ENCODE measurements at places on chromosomes 12 and 14.

DNA sequence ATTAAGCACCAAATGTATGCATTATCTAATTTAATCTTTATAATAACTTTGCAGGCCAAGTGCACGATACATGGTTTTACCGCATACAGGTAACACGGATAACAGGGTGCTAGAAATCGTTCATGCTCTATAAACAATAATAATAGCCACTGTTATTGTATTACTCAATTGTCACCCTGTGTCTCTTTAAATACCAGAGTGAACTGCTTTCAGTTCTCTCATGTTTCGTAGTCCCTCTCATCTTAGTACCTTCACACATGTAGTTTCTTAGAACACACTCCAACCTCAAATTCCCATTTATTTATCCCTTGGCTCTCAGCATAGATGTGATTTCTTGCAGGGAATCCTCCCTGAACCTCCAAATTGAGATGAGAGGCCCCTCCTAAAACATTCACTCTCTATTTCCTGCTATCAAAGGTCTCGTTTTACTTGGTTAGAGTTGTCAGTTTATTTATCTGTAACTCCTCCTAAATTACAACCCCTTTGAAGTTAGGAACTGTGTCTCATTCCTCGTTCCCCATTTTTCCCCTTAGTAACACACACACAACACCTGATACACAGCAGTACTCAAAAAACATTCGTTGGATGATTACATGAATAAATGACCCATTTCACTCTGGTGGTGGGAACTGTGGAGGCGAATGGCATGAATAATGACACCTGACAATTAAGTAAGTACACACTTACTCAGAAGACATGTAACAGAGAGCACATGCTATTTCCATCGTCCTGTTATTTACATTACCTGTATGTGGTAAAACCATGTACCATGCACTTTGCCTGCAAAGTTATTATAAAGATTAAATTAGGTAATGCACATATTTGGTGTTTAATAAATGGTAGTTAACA, 134.6 kb downstream of the BTG1 start:
- no peak for DNase-seq

GRCh38 chr14:25118671-25119070, 68.7 kb upstream of the STXBP6 start:
- no peak for DNase-seq

- DNase-seq = no peak
Measured at GRCh38 chr12:18859400-18859799, 121.5 kb downstream of the CAPZA3 start.

GRCh38 chr14:70006699-70007098, 127.5 kb downstream of the SMOC1 start:
- no peak for DNase-seq

DNA sequence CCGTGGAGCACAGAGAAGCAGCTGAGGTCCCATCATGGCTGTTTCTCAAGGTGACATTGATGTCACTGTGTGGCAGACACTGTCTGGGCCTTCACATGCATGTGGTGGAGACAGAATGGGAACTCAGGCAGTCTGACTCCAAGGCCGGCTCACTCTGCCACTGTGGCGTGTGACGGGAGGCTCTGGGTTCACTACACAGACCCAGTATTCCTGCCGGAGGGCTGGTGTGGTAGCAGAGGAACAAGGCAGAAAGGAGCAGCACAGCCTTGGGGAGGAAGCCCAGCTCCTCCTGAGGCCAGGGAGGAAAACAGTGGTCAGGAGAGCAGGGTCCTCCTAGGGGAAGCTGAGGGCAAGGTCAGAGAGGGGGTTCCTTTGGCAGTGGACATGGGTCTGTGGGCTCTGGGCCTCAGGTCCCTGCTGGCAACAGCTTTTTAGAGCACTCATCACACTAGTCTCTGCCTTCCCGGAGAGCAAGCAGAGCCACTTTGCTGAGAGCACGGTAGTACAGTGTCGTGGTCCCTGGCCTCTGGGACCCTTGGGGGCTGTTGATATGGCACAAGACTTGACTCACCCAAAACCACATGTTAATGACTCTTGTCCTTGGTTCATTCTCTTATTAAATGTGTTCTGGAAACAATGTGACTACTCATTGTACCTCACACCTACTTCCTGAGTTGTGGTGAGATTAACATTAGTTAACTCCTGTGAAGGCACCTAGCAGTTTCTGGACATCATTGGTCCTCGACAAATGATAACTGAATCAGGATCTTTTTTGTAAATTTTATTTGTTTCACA, 21.3 kb downstream of the DCAF4 start:
- no peak for DNase-seq

DNA sequence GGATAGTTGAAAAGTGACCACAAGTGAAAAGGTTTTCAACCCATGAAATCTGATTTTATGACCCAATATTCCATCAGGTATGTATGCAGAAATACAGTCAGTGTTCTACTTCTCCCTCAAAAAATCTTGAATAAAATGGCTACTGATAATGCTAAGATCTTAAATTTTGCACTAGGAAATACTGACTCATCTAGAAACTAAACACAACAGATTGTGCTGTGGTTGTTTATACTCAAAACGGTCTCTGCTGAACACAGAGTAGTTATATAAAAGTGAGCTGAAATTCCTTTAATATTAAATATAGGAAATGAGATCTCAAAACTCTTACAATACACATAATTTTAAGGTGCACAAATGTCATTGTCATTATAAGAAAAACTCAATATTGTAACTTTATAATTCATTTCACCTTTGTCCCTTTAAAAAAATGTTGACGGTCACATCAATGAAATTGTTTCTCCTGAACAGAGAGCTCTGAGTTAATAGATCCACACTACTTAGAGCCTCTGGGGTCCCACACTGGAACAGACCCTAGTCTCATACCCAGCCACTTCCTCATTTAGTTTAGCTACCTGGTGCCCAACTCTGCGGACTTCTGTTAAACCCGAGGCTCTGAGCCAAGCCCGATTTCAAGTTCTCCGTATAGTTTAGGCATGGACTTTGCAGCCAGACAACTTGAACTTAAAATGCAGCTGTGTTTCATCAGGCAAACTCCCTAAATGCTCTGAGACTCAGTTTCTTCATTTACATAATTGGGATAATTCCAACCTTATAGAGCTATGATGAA, 9.3 kb downstream of the COCH start:
- no peak for DNase-seq

DNA sequence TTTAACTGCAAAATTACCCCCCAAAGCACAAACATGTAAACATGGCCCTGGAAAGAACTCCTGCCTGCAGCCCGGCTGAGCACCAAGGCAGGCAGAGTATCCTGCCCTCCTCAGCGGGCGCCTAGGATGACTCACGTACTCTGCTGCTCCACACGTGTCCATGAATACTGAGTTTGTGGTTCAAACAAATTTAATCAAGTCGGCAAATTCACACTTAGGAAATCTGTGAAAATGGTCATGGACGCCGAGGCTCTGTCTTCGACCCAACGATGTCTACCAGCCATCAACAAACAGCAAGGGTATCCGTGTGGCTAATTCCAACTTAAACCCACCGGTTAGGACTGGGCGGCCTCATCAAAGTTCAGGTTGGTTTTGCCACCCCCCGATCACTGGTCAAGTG, 25.5 kb downstream of the GOLGA3 start:
- DNase-seq = no peak

- DNase-seq = no peak
Measured at GRCh38 chr12:52366738-52367485, at the start of gene KRT85. TSS of gene KRT85 (minus strand) at chr12:52367481. CDS start at chr12:52367405, 76 bp downstream.

DNA sequence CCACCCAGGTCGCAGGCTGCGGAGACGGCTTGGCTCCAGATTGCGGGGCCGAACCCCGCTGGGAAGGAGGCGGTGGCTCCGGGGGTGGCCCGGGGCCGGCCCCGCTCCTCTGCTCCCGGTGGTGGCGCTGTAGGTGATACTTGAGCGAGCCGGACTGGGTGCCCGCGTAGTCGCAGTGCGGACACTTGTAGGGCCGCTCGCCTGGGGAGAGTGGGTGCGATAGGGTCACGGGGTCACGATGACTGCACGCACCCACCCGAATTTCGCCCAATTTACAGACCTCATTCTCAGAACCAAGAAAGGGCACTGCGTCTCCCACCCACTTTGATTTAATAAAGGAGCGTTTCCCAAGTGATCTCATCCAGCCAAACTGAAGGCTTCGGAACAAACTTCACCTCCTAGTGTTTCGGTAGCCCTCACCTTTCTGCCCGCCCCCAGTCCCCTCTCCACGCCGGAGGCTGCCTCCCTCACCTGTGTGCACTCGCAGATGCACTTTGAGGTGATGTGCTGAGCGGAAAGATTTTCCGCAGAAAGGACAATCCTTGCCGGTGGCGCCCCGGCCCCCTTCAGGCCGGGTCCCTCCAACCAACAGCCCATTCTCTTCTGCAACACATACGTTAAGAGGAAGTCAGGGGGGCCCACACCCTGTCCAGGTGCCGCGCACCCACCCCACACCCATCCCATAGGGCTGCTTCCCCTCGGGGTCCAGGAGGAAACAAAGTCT, 7.4 kb downstream of the ZNF219 start:
- no peak for DNase-seq

DNA sequence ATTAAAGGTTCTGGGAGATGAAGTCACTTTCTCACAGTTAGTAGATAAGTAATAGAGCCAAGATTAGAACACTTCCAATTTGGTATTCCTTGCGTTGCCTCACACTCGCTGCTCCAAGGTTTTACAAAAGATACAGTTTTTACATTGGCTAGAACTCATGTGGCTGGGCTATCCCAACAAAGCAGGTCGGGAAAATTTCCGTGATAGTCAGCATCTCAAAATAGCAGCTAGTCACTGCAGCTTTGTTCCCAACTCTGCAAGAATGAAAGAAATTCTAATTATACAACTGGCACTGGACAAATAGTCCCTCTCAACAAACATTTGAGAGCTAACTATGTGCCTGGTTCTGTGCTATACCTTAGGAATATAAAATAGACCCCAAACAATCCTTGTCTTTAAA, 24.6 kb upstream of the PPP1R12A start:
- no peak for DNase-seq

- DNase-seq = no peak
Measured at GRCh38 chr12:49823350-49823749, 4.9 kb downstream of the NCKAP5L start.

GRCh38 chr14:31949709-31950108, 127.4 kb upstream of the ARHGAP5 start:
- no peak for DNase-seq

- DNase-seq = no peak
Measured at GRCh38 chr12:125157177-125157576, 91.9 kb downstream of the AACS start.

- no peak for DNase-seq
Measured at GRCh38 chr12:58224536-58225105, 283.3 kb downstream of the ATP23 start.

DNA sequence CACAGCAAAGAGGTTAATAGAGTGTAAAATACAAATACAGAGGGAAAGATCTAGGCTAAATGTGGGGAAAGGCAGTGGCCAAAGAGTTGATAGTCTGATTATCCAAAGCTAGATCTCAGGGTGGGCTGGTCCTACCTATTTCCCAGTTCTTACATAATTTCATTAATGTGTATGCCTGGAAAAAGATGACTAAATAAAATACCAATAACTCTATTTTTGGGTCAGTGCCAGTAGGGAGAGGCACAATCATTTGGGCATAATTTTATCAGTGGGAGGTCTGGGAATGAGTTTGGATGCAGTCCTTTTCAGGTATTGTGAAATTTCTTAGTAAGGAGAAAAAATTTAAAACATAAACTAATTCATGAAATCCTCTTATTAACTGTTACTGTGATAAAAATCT, 30.6 kb upstream of the CLEC14A start:
- no peak for DNase-seq

- no peak for DNase-seq
Measured at GRCh38 chr12:12474471-12474928, 88.2 kb downstream of the DUSP16 start.

DNA sequence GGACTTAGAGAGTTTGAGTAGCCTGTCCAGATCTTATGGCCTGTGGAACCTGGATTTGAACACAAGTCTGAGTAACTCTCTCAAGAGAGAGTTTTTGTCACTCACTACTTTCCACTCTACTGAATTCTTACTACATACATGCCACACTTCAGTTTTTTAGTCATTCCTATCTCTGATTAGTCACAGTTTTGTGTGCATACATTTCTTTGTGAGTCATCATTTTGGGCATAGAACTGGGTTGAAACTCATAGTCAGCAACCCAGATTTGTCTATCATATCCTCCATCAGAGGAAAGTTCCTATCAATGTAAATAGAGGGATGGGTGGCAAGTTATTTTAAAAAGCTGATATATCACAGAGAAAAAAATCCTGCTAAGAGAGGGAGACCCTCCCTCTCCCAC, 42.9 kb downstream of the FLRT2 start:
- DNase-seq = no peak

GRCh38 chr14:35202195-35202594, 79.8 kb downstream of the PRORP start:
- DNase-seq = no peak

DNA sequence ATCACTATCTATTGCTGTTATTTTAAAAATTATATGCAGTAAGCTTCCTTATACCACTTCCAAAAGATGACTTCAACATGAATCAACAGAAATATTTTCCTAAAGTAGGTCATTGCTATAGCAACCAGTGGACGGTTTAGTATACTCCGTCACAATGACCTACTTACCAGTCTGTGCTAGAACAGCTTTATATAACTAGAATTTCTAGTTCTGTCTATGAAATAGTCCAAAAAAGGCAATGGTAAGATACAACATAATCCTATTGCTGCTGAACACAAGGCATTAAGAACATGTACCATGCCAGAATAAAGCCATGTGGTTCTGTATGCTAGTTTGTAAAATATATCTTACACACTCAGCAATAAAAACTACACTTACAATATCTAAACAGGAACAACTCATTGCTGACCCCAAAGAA, 40.7 kb upstream of the MTERF2 start:
- DNase-seq = no peak

- no peak for DNase-seq
Measured at GRCh38 chr12:65675141-65675621, 149.1 kb upstream of the HMGA2 start.

DNA sequence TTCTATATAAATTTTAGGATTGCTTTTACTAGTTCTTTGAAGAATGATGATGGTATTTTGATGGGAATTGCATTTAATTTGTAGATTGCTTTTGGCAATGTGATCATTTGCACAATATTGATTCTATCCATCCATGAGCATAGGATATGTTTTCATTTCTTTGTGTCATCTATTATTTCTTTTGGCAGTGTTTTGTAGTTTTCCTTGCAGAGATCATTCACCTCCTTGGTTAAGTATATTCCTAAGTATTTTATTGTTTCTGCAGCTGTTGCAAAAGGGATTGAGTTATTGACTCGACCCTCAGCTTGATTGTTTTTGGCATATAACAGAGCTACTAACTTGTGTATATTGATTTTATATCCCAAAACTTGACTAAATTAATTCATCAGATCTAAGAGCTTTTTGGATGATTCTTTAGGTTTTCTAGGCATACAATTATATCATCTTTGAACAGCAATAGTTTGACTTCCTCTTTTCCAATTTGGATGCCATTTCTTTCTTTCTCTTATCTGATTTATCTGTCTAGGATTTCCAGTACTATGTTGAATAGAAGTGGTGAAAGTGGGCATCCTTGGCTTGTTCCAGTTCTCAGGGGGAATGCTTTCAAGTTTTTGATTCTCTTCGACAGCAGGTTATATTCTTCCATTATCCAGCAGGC, 668.1 kb downstream of the SLC16A7 start:
- no peak for DNase-seq
